ENCODE measurements at places on chromosomes 5 and 9.

DNA sequence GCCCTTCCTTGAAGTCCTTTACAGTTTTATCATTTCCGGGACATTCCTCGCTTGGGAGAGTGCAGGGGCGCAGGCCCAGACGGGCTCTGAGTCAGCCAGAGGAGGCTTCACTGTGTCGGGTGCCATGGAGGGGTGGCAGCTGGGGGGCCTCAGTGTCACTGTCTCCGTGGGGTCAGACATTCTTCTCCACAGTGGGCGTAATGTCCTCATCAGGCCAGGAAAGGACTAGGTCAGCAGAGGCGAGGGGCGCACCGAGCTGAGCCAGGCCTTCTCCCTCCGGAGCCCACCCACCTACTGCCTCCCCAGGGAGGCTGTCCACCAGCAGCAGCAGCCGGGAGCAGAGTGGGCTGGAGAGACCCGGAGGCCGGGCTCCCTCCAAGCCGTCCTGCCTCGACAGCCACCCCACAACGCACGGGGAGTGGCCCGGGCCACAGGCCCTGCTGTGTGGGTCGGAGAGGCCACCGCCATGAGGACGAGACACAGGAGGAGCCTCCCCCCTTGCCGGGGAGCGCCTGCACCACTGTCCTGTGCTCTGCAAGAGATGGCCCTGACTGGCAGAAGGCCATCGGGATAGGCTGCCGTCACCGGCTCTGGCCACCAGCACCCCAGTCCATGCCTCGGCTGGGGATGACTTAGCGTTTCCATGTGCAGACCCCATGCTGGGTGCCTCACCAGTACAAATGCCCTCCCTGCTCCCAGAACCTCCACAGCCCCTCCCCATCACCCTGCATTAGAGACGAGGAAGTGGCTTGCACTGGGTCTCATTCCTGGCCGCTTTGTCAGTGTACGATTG is 26.5 kb downstream of the SARDH start:
- DNase-seq = no peak

GRCh38 chr9:35734096-35734495 is 1.6 kb downstream of the CREB3 start:
- no peak for DNase-seq

- no peak for DNase-seq
Observed at GRCh38 chr5:80759866-80760577, 105.2 kb upstream of the DHFR start.

DNA sequence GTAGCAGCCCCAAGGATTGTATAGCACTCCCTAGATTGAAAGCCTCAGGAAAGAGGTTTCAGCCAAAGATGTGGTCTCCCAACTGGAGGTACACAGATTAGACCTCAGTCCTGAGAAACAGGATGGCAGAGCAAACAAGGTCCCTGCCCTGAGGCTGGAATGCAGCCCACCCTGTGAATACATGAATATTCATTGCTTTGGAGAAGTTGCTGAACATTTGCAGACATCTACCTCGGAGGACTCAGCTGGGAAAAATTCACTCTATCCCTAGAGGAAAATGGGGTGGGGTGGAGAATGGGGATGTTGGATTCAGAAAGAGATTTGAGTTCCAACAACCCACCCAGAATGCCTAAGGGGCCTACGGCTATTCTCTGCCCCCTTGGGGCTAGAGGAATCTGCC is 129.4 kb downstream of the SLIT3 start:
- DNase-seq = no peak

- no peak for DNase-seq
Observed at GRCh38 chr9:98678244-98678842, 30.4 kb downstream of the GABBR2 start.

GRCh38 chr9:34346873-34347799 is 17.8 kb downstream of the NUDT2 start:
- DNase-seq = no peak

DNA sequence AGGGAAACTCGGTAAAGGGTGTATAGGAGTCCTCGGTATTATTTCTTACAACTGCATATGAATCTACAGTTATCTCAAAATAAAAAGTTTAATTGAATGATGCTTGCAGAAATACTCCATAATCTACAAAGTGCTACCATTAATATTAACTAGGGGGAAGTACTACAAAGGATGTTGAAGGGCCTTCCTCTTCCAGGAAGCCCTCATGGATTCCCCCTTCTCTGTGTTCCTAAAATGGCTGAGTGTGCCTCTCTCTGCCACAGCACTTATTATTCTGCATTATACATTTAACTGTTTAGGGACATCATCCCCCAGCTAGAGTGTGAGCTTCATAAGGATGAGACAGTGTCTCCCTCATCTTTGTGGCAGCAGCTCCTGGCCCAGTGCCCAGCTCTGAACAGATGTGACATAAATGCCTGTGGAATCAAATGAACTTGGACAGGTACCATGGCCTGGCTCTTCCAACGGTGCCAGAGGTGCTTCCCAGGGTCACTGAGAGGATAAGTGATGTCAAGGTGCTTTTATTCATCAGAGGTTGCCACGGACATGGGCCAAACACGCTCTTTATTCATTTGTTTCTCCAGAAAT is 99.5 kb downstream of the PAX5 start:
- no peak for DNase-seq

DNA sequence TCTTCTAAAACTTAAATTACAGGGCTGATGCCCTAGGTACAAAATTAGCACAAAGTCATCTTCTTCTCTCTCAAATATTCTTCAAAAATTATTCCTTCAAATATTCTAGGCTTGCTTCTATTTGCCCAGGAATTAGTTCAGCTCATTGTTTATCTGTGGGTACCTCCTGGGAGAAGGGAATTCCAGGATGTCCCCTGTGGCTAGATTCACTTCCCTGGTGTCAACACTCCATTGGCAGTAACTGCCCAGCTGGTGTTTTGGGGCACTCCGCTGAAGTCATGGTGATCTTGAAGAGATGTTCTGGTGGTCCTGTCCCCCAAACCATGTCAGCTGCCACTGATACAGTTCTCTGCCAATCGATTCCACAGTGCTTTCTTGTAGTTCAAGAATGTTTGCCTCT is 26.2 kb upstream of the TGFBR1 start:
- no peak for DNase-seq

DNA sequence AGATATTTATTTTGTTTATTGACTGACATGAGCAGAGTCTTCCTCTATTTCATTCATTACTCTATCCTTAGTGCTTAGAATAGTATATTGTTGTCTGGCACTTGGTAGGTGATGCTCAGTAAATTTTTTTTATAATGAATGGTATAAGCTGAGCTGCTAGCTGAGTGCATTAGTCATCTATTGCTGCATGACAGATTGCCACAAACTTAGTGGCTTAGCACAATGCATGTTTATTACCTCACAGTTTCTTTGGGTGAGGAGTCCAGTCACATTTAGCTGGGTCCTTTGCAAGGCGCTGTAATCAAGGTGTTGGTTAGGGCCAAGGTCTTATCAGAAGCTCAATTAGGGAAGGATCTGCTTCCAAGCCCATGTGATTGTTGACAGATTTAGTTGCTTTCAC is 23.1 kb downstream of the SMAD5 start:
- no peak for DNase-seq

DNA sequence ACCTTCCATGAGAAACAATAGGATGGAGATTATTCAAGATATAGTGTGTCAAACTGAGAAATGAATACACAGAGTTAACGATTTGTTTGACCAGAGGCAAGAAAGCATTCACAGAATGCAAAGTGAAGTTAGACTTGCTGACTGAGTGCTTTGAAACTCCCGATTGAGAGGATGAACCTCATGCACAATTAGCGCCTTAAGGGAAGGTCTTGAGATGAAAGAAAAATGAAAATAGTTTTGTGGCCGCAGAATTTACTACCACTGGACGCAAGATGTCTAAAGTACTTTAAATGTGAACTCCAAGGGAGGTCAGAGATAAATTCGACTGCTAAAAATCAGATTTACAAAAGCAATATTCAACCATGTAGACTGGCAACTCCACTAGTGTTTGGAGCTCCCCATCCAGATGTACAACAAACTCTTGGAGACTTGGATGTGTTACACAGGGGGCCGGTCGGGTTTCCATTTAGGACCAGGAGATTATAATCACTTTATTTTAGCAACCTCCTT is 707 bp upstream of the RIMOC1 start:
- no peak for DNase-seq

DNA sequence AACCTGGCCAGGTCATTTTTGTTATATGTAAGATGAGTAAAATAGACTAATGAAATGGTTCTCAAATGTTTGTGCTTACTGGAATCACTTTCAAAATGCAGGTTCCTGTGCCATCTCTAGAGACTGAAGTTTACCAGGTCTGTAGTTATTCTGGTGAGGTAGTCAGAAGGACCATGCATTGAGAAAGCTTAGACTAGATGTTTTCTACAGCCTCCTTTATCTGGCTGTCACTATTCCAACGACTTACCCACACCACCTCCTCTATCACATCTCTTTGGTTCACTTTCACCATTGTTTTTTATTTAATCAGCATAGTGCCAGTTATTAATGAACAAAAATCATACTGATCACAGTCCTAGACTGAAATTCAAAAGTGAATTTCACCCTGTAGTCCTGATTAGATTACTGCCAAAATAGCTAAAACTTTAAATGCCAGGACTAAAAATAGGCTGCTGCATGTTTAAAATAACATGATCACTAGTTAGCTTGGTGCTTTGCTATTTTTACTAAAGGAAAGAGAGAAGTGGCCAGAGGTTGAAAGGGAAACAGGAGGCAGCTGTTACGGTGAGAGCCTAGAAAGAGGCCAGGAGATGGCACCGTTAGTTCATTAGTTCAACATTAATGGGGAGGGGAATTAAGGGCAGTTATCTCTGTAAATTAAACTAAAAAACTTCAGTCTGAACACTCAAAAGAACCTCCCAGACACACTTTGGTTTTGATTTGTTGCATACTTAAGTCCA is 13.9 kb upstream of the FNIP1 start:
- DNase-seq = no peak

GRCh38 chr5:139669662-139670368 is 21.7 kb downstream of the CXXC5 start:
- DNase-seq = no peak

DNA sequence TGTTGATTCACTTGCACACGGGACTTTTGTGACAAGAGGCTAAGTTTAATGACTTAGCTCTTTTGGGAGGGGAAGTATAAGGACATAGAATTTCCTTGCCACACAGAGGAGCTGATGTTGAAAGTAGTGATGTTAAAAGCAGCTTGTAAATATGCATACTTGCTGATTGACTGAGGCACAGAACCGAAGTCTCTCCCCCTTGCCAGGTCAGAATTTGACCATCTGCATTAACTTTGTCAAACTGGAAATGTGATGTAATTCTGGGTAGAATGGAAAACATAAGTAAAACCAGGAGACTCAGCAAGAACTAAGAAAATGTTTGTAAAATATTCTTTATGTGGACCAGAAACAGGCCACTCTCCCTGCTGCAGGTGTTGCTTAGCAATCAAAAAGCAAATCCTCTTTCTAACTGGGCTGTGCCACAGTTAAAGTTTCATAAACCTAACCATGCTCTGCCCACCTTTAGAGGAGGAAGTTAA is 284.2 kb downstream of the NR3C1 start:
- DNase-seq = no peak

DNA sequence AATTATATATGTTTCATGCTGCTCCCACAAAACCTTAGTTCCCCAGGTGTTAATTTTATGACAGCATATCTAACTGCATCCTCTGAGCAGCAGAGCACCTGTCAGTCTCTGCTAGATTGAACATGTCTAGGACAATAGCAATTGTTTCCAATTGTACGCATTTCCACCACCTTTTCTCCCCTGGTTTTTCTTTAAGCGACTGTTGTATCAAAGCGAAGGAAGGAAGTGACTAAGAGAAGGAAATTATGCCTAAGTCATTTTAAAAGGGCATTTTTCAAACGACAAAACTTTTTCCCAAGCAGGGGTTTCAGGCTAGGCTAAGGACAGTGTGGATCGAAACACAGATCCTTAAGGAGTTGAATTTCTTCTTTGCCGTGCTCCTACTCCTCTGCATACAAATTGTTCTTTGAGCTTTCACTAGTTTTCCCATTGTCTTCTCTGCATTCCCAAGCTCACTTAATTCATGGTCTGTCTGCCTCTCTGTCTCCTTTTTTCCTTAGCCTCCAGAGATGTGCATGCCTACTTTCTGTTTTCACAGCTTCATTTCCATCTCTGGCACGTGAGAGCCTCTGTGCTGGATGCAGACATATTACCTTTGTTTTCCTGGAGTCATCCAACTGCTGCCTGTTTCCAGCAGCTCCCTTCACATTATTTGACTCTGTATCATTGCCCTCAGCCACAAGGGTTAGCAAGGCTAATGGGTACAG is 39.4 kb upstream of the STARD4 start:
- no peak for DNase-seq

- DNase-seq = no peak
Observed at GRCh38 chr5:149210225-149210624, 61.4 kb upstream of the AFAP1L1 start.

GRCh38 chr9:274406-274805 is 59.7 kb downstream of the DOCK8 start:
- no peak for DNase-seq
